Stimulated activated CD8-positive, alpha-beta memory T cell treated with anti-CD3 and anti-CD28 coated beads, Interleukin-4, amount 100 ng/mL, for 4 hours (primary cell): ENCODE measurements at places on chromosomes 3 and 15.

DNA sequence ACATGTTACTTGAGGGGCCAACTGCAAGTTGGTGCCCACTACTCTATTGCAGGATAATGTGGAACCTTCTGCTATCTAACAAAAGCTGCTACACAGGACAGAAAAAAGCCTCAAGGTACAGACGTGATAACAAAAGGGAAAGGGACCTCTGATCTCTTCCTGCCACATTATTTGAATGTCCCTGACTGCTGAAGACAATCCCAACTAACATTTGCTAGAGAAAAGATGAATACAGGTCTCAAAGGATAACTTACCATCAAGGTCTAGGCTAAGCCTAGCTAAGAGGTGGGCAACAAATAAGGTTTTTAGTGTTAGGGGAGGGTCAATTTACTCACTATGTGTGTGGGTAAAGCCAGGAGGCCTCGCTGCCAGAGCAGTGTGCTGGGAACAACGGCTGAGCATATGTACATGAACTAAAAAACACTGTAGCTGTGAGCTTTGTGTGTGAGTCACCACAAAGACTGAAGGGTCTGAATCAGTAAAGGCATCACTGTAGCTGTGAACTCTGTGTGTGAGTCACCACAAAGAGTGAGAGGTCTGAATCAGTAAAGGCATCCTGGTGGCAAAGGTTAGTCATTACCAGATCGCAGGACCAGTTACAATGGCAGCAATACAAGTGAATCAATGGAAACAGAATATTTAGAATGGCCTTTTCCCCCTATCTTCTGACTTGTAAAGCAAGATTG is 111.7 kb downstream of the LMLN start:
- peak; percentile 12 for DNase-seq

GRCh38 chr15:41019174-41019573 is 65.9 kb downstream of the CHAC1 start:
- DNase-seq, result no peak

GRCh38 chr15:73352082-73352481 is 16.7 kb downstream of the HCN4 start:
- no peak for DNase-seq

DNA sequence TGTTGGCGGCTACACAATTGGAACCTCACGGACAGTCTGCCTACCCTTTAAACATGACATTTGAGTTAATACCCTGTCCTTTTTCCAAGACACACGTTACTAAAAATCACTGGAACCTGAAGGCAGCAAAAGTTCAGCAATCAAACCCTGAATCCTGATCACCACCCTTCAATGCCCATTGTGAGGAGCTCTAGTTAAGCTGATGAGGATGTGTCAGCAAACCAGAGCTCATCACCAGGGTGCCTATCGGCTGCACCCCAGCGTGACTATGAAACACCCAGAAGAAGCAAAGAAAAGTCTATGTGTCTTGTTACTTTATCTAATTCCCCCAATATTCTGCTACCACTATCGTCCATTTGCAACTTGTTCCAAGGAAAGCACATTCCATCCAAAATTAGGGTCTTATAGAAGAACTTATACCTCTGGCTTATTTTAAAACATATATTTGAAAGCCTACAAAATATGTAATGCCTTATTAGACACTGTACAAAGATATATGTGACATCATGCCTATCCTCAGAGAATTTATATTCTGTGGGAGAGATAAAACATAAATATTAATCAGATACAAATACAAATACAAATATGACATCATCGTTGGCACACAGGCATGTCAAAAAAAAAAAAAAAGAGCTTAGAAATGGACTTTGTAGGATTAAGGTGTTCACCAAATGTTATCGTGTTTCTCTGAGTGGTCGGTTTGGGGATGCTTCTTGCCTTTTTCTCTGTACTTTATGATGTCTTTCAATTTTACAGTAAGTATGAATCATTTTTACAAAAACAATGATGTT is 219.7 kb upstream of the SETMAR start:
- DNase-seq, result no peak

DNA sequence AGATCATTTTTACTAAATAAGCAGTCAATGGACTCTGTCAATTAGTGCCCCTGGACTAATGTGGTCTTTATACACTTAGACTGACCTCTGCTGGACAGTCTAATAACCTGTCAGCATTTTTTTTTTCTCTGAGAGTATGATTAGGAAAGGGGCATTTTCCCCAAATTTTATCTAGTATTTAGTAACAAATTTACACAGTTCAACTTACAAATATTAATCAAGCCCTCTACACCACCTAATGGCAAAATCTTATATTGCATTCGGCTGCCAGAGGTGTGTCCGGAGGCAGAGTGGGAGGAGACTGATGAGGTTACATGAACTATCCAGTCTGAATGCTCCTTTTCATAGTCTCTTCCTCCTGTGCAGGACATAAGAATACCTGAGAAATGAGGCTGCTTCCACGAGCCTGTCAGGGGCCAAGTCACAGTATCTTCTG is 36.0 kb upstream of the COLQ start:
- peak; percentile 8 for DNase-seq

DNA sequence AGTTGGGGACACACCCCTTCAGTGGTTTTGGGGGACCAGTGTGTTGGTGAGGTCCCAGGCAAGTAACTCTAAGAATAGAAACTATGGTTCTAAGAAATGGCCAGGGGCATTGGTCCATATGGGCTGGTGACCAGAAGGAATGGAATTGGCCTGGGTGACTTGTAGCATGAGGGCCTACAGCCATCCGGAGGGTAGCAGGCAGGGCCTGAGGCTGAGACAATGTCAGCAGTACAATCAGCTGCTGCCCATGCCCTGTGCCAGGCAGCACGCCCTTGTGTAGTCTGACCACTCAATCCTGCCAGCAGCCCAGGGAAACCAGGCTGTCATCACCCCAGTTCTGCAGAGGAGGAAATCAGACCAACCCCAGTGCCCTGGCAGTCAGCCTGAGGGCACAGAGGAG is 100.6 kb downstream of the DNAJB8 start:
- DNase-seq, result no peak

- DNase-seq, result no peak
These were observed 2.2 kb downstream of the RGMA start for GRCh38 chr15:93086791-93087190.

- DNase-seq, result no peak
These were observed 15.7 kb downstream of the UQCC5 start for GRCh38 chr3:52552089-52552488.

GRCh38 chr15:31261266-31262142 is 65.1 kb upstream of the KLF13 start:
- no peak for DNase-seq

DNA sequence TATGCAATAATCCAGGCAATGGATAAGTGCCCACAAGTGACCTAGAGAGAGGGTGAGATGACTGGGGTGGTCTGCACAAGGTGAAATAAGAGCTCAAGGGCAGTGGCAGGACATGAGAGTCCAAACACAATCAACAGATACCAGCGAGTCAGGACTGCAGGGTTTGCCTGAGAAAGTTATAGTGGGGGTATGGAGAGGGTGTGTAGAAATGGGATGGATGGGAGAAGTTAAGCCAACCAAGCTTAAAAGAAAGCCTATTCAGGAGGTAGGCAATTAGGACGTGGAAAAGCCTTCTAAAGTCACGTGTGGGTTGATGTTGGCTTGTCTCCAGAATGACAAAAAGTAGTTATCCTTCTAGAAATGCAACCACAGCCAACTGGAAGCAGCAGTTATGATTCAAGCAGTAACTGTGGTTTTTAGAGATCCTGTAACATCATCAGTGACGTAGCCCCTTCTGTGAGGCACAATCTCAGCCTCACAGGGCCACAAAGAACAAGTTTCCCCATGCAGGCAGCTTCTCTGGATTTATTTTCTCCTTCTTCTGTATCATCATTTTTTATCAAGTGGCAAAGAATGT is 56.1 kb downstream of the FAM174B start:
- no peak for DNase-seq

- no peak for DNase-seq
These were observed 107.7 kb upstream of the EIF1B start for GRCh38 chr3:40201770-40202169.

DNA sequence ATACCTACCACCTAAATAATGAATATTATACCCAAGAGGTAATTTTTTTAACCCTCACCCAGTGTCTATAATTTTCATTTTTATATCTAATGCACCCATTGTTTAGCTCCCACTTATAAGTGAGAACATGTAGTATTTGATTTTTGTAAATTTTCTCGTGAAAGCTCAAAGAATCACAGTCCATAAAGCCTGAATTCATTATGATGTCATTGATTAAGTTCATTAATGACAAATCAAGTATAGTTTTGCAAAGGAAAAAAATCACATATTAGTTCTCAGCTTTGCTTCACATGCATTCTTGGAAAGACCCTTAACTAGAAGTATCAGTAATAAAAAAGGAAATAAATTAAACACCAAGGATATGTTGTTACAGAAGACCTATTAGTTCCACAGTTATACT is 425.3 kb upstream of the UBE2E2 start:
- no peak for DNase-seq

DNA sequence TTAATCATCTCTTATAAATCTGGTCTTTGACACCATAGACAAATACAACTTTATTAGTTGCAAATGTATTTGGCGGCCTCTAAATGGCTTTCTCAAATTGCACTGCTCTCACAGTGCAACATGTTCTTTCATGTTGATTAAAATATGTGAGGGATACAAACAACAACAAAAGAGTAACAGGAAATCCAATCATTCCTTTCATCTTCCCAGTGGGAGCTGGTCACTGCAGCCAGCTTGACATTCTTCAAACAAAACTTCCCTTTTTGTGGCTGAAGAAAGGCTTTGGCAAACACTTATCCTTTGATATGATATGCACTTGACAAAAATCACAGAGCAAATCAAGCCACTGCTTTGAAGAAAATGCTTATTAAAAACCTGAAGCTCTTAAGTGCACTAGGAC is 973.6 kb downstream of the EPHA3 start:
- DNase-seq, result no peak

- DNase-seq, result no peak
These were observed 29.0 kb upstream of the OSBPL11 start for GRCh38 chr3:125624341-125624740.

DNA sequence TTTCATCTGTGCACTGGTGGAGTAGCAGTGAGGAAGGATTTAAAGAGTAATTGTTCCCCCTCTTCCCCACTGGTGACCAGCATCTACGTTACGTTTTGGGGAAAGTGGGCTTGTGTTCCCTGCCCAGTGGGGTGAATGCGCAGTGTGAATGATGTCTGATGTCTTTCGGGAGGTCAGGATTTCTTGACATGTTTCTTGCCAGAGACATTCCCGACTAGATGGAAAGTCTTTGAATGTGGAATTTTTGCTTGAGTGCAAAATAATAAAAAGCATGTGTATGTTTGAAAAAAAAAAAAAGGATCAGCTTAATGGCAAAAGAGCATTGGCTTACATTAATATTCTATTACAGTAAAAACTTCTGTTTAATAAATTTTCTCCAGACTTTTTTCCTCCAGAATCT is 632.2 kb downstream of the FOXP1 start:
- no peak for DNase-seq

DNA sequence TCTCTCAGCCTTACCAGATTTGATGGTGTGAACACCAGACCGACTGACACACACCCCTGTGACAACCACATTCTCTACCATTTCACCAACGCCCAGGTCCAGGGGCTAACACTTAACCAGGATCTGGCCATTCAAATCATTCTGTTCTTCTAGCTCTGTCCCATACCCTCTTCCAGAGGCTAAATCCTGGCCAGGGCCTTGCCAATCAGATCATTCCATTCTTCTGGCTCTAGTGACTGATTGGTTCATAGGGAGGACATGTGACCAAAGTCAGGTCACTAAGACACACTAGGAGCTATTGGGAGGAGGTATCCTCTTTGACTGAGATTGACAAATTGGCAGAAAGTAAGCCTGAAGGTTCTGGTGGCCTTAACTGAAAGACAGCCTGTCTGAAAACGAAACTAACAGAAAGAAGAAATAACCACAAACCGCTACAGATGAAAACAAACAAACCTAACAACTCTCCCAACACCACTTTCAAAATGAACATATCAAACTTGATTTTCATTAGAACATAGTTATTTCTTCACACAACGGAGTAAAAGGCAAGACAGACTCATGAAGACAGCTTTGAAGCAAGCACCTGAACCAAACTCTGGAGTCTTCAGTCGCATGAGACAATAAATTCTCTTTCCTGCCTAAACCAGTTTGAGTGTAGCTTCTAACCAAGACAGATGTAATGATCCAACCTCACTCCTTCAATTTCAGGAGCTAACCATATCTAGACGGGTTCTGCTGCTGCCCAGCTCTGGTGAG is 68.5 kb downstream of the TRANK1 start:
- no peak for DNase-seq

- DNase-seq, result no peak
These were observed 123.1 kb upstream of the UMPS start for GRCh38 chr3:124607163-124607562.

- DNase-seq, result no peak
These were observed 1.5 kb downstream of the TPRA1 start for GRCh38 chr3:127588806-127589577.

- DNase-seq, result no peak
These were observed 92.3 kb downstream of the TMEM212 start for GRCh38 chr3:171935261-171936123.

- DNase-seq, result no peak
These were observed 16.4 kb upstream of the ZNF609 start for GRCh38 chr15:64443747-64444621.

DNA sequence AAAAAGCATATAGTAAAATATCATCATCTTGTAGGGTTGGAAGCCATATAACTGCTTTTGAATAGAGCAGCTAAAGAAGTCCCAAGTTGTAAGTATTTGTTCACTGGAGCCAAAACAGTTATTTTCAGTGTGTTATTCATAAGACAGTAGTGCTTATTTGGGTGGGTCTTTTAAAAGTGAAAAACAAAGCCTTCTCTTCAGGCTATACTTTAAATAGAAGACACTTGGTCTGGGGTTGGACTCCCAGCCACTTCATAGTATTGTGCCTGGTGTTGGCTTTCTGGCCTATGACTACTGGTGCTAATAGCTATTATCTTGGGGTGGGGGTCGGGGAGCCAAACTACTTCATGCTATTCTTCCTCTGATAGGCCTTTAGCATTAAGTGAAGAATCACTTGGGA is 135.2 kb downstream of the SLC25A26 start:
- no peak for DNase-seq

- no peak for DNase-seq
These were observed 85.1 kb downstream of the PDCD6IP start for GRCh38 chr3:33883538-33883950.

DNA sequence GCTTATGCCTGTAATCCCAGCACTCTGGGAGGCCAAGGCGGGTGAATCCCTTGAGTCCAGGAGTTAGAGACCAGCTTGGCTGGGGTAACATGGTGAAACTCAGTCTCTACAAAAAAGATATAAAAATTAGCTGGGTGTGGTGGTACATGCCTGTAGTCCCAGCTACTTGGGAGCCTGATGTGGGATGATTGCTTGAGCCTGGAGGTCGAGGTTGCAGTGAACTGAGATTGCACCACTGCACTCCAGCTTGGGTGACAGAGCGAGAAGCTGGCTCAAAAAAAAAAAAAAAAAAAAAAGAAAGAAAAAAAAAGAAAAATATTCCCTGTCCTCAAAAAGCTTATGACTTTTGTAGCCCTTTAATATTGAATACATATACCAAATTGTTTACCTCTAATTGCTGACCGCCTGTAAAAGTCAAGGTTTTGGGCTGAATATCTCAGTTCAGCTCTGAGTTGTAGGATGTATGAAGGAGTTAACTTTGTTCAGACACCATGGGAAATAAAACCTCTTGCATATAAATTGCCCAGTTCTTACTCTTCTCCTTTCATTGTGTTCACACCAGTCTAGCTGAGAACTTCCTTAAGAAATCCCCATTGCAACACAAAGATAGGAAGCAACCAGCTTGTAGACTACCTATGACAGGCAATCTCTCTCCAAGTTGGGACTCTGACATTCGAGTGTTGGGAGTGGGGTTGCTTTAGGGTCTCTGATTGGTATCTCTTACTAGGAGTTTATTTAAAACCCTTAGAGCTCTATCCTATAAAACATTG is 97.6 kb upstream of the RASGRP1 start:
- DNase-seq, result no peak

GRCh38 chr3:113625834-113626233 is 70.6 kb downstream of the USF3 start:
- no peak for DNase-seq
